Endothelial cell of umbilical vein (primary cell): ENCODE measurements at places on chromosomes 3 and 15. TPM values are rescaled to one million over a fixed set of nuclear protein-coding genes. Genes with fewer than 3 reads are reported as not detected.
A peak's percentile ranks its signal among the peaks of the same experiment; 100 is the strongest.

Gene RHOV
- total RNA-seq, result 0.18 and 0.20 TPM in 2 replicates

Gene POLG
- total RNA-seq, result 77.7 and 79.4 TPM in 2 replicates

Gene ADAMTSL3
- not detected in 2 replicates for total RNA-seq

Gene ASB14
- total RNA-seq, result not detected in 2 replicates

Gene PLSCR4
- 81.5 and 91.8 TPM in 2 replicates for total RNA-seq

Gene GPR15
- not detected in 2 replicates for total RNA-seq

Gene RYK
- total RNA-seq, result 44.1 and 48.3 TPM in 2 replicates

Gene ALDH1A2
- total RNA-seq, result 11.7 and 34.9 TPM in 2 replicates

Gene IL17RD
- 0.93 and 0.97 TPM in 2 replicates for total RNA-seq

Gene CASR
- total RNA-seq, result not detected in 2 replicates

Gene IL5RA
- not detected in 2 replicates for total RNA-seq

Gene GABRR3
- not detected in 2 replicates for total RNA-seq

Gene ST8SIA2
- total RNA-seq, result 0.35 TPM in 1 of 2 replicates, not detected in the other

Gene TGM5
- not detected in 2 replicates for total RNA-seq

Gene DUOX2
- total RNA-seq, result not detected in 2 replicates

DNA sequence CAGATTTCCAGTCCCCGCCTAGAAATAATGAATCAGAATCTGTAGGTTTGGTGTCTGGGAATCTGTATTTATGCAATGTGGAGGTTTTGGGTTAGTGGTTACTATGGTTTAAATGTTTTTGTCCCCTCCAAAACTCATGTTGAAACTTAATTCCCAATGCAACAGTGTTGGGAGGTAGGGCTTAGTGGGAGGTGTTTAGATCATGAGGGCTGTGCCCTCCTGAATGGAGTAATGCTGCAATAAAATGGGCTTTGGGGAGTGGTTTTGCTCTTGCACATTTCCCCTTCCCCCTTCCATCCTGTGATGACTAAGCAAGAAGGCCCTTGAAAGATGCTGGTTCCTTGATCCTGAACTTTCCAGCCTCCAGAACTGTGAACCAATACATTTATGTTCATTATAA is 9.2 kb upstream of the RFC4 start:
- no peak for DNase-seq

DNA sequence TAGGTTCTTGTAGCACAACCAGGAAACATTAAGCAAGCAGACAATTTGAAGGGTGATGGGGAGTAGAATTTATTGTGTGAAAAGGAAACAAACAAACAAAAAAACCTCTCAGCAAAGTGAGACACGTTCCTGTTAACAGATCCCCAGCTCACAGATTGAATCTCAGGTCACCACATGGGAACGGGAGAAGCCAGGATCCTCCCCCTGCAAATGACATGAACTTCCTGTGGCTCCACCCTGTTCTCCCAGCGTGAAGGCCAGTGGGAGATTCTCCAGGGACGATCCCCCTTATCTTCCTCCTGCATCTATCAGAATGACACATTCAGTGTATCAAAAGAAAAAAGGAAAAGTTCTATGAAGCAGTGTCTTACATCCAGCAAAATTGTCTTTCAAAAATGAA is 1488.1 kb downstream of the OTOL1 start:
- no peak for DNase-seq

DNA sequence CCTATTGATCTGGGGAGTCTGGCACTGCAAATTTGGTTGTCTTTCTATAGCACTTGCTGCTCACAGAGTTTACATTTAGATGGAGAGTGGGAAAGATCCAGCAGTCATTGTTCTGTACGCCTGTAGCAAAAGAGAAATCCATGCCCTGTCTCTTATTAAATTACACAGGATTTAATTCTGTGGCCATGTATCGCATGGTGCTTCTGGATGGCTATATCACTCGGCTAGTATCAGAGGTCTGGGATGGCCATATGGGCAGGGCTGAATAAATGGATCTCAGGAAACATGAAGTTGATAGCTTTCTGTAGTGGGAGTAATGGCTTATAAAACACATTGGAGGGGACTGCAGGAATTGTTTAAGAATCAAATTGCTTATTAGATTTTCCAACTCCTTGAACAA is 325.8 kb upstream of the DPH6 start:
- DNase-seq, result no peak

- DNase-seq, result no peak
Observed at GRCh38 chr15:36400936-36401585, 178.4 kb upstream of the CDIN1 start.

GRCh38 chr15:47293466-47294162 is 423.7 kb upstream of the SEMA6D start:
- DNase-seq, result no peak

DNA sequence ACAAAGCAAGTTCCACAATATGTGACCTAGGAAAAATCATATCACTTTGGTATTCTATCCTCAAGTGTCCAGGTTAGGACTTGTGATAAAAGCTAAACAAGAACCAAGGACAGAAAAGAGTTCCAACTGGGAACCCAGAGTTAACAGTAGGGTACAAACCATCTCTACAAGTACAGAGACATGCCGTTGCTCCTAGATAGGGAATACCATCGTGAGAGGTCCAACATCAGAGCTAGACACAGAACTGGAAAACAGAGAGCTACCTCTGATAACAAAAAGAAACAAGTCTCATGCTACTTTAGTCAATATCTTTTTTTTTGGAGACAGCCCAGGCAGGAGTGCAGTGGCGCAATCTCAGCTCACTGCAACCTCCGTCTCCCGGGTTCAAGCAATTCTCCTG is 37.8 kb downstream of the SMARCC1 start:
- no peak for DNase-seq

DNA sequence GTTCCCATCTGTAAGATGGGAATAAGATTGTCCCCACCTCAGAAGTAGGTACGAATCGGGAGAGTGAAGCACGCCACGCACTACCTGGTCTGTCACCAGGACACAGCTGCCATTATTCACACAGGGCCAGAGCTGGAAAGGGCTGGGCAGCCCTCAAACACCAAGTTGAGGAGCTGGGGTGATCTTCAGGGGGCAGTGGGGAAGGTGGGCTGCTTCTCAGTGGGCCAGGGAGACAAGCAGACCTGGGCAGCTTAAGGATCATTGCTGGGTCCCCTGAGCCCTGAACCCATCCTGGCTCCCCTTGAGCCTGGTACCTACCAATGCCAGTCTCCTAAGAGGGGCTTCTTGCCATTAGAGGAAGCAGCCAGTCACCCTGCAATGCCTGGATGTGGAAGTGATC is 82.1 kb downstream of the SMAD6 start:
- DNase-seq, result no peak

DNA sequence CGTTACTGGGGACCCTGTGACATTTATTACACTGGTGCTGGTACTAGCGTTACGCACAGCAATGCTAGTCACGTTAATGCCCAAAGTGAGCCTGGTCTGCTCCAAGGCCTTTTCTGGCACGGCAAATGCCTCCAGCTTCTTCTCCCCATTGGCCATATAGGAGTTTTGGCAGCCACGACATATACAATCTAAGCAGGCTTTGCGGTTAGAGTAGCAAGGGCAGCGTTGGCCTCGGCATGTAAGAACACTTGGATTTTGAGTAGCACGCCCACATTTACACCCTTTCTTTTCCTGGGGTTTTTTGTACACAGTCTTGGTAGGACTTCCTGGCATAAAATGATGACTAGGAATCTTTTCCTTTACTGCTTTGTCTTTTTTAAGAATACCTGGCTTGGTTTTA is 44.9 kb downstream of the MSL2 start:
- DNase-seq, result no peak

GRCh38 chr3:122097141-122097540 is 42.0 kb downstream of the CD86 start:
- no peak for DNase-seq

- DNase-seq, result no peak
Observed at GRCh38 chr15:60079210-60079609, 75.1 kb downstream of the FOXB1 start.

DNA sequence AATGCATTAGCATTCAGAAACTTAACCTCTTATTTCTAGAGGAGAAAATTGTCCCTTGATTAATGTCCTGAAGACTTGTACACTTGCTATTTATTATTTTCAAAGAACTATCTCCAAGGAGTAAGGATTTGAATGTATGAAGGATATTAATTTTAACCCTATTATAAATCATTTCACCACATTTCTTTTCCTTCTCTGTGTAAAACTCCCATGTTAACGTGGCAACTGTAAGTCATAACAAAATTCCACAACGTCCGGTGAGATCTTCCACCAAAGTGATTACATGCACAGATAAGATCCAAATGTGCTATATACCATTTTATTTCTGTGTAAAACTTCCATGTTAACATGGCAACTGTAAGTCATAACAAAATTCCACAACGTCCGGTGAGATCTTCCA is 229.1 kb upstream of the ARHGEF26 start:
- DNase-seq, result peak; percentile 28

- DNase-seq, result no peak
Observed at GRCh38 chr15:60835974-60836373, 357.0 kb upstream of the ICE2 start.

DNA sequence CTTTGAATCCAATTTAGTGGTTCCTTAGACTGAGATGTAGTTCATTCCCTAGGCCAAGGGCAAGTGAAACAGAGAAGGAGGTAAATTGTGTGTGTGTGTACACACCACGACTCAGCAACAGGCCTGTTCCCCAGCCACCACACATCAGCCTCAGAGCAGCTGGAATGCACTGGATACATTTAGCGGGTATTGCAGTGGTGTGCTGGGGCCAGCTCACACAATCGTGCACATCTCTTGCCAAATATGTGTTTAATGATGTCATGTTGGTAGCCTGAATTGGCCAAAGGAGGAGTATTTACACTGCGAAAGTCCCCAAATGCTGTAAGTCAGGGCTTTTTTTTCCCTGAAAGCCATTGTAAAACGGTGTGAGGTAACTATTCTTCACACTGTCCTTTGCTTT is 82.3 kb downstream of the RBPMS2 start:
- no peak for DNase-seq

DNA sequence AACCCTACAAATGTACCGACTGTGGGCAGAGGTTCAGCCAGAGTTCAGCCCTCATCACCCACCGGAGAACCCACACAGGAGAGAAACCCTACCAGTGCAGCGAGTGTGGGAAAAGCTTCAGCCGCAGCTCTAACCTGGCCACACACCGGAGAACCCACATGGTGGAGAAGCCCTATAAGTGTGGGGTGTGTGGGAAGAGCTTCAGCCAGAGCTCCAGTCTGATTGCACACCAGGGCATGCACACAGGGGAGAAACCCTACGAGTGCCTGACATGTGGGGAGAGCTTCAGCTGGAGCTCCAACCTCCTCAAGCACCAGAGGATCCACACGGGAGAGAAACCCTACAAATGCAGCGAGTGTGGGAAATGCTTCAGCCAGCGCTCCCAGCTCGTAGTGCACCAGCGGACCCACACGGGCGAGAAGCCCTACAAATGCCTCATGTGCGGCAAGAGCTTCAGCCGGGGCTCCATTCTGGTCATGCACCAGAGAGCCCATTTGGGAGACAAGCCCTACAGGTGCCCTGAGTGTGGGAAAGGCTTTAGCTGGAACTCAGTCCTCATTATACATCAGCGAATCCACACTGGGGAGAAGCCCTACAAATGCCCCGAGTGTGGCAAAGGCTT is 20.7 kb downstream of the ZSCAN2 start:
- no peak for DNase-seq

GRCh38 chr3:48468329-48468731 is 21.8 kb downstream of the ATRIP start:
- DNase-seq, result no peak

GRCh38 chr3:51400166-51400565 is 9.1 kb downstream of the RBM15B start:
- no peak for DNase-seq

- DNase-seq, result no peak
Observed at GRCh38 chr3:73427048-73427706, 197.6 kb downstream of the PDZRN3 start.

DNA sequence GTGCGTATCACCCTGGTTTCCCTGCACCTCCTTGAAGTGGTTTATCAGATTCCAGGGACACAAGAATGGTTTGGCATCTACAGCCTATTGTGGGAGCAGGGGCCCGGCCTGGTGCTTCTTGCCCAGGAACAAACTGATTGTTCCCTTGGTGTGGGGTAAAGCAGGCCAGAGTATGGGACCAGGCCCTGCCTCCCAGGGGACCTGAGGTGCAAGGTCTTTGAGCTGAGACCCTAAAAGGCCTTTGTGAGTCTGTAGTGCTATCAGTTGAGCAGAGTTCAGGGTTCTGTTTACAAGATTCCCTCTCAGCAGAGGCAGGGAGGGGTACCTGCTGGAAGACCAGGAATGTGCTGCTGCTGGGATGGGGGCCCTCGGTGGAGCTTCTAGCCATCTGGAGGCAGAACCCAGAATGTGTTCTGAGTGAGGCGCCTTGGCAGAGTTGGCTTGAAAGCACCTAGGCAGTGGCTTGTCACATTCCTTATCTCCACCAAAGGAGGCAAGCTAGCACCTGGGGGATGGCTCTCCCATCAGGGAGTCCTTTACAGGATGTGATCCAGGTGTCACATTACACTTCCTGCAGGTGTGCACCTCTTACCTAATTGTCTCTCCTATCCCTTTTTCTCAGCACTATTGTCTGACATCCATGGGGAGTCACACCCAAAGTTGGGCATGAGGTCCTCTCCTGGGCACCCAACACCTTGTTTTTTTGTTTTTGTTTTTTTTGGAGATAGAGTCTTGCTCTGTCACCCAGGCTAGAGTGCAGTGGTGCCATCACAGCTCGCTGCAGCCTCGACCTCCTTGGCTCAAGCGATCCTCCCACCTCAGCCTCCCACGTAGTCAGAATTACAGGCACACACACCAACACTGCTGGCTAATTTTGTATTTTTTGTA is 13.1 kb downstream of the FLNB start:
- DNase-seq, result no peak

DNA sequence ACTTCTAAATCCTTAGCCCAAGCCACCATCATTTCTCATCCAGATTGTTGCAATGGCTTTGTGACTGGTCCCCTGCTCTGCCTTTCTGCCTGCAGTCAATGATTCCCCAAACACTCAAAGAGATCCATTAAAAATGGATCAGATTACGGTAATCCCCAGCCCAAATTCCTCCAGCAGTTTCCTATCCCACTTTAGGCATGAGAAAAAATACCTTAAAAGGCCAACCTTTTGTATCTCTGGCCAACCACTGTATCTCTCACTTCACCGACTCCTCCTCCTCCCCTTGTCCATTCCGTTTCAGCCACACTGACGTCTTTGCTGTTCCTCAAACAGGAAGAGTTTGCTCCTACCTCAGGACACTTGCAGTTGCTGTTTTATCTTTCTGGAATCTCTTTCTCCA is 20.9 kb upstream of the IL1RAP start:
- DNase-seq, result no peak
